ENCODE measurements at places on chromosomes 5 and 9.

- DNase-seq, result no peak
These were observed 49.5 kb downstream of the AGXT2 start for GRCh38 chr5:34998058-34998789.

- no peak for DNase-seq
These were observed 44.4 kb upstream of the ELOVL7 start for GRCh38 chr5:60888359-60889061.

DNA sequence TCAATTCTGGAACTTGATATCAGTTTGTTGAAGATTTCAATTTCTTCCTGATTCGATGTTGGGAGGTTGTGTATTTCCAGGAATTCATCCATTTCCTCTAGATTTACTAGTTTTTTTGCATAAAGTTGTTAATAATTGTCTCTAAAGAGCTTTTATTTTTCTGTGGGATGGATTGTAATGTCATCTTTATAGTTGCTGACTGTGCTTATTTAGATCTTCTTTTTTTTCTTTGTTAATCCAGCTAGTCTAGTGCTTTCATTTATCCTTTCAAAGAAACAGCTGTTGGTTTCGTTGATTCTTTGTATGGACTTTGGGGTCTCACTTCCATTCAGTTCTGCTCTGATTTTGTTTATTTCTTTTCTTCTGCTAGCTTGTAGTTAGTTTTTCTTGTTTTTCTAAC lies 302.0 kb upstream of the DMAC1 start:
- no peak for DNase-seq

GRCh38 chr5:89313044-89313443 lies 430.1 kb upstream of the MEF2C start:
- no peak for DNase-seq

DNA sequence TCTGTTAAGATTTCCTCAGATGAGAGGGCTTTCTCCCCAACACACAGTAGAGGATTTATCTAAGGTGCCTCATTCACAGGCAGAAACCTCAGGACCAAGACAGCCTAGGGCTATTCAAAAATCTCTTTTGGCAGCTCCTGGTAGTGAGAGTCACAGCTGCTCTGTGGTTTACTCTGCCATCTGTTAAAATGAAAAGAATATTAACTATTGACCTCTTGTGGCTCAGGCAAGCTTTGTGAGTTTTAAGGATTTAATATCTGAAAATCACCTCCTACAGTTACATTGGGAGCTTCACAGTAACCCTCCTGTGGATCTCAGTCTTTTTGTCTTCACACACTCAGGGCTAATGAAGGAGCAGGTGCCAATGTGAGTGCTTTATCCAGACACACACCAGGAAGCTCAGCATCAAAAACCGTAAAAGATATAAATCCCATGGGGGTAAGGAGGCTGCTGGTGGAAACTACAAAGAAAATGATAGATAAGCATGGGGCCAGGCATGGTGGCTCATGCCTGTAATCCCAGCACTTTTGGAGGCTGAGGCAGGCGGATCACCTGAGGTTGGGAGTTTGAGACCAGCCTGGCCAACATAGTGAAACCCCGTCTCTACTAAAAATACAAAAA lies 29.7 kb downstream of the PPP1R2B start:
- DNase-seq, result no peak

DNA sequence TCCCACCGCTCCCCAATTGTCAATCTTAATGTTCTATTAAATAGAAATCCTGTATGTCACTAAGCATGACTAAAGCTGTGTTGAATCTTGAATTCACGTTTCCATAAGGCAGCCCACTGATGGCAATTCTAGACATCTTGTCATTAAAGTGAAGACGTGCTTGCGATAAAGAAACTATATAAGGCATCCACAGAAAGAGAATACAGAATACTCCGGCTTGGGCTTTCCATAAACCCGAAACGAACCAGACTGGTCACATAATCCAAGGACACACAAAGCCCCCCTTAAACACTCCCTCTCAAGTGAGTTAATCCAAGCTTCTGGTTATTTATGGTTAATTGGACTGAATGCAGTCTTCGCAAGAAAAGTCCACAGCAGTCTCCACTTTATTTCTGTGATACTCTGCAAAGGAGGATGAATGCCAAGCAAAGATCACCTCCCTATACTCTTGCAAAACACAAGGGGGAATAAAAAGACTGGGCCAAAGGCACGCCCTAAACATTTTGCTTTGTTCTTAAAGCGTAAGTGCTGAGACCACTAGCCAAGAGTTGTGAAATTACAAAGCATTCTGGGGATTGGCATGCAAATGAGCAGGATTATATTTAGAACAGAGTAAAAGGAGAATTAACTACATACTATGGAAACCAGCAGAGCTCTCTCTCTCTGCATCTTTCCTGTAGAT lies 54.7 kb downstream of the DPYSL3 start:
- no peak for DNase-seq

DNA sequence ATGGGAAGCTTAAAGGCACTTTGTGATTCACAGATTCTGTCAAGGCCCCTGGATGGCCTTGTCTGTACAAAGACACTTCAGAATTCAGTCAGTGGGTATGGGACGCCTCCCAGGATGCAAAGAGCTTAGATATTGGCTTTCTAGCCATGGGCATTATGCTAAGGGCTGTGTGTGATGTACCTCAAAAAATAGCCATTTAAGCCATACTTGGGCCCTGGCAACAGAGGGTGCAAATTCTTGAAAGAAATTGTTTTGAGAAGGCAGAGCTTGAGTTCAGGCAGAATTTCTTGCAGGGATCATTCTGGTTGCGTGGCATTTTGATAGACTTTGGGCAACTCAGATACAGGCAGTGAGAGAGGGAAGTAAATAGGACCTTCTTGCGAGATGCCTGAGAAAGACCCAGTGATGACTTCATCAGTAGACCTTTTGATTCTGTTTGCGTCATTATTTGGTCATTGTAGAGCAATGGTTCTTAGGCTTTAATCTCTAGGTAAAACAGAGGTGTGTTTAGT lies 3.9 kb downstream of the CYFIP2 start:
- no peak for DNase-seq

DNA sequence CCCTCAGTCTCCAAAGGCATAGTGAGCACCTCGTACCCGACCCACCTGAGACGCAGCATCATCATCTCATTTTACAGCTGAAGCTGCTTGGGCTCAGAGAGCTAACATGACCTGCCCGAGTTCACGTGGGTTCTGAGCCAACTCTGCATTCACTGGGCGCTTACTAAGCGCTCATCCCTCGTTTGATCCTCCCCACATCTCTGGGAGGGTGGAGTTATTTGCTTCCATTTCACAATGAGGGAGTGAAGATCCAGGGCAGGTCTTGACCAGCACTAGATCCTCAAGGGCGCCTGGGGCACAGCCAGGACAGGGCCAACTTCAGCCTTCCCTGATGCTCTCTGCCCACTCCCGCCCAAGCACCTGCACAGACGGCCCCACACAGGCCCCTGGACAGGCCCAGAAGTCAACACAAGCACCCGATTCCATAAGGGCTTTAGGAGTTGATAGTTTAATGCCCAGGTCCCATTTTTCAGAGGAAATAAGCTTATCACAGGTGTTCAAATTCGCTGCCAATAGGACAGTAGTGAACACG lies 80.8 kb downstream of the HRH2 start:
- peak; percentile 29 for DNase-seq

GRCh38 chr9:135572233-135572632 lies 10.7 kb downstream of the PAEP start:
- no peak for DNase-seq

GRCh38 chr5:97635553-97635952 lies 452.5 kb upstream of the RIOK2 start:
- no peak for DNase-seq

GRCh38 chr9:114221706-114222465 lies 66.5 kb downstream of the COL27A1 start:
- DNase-seq, result no peak

DNA sequence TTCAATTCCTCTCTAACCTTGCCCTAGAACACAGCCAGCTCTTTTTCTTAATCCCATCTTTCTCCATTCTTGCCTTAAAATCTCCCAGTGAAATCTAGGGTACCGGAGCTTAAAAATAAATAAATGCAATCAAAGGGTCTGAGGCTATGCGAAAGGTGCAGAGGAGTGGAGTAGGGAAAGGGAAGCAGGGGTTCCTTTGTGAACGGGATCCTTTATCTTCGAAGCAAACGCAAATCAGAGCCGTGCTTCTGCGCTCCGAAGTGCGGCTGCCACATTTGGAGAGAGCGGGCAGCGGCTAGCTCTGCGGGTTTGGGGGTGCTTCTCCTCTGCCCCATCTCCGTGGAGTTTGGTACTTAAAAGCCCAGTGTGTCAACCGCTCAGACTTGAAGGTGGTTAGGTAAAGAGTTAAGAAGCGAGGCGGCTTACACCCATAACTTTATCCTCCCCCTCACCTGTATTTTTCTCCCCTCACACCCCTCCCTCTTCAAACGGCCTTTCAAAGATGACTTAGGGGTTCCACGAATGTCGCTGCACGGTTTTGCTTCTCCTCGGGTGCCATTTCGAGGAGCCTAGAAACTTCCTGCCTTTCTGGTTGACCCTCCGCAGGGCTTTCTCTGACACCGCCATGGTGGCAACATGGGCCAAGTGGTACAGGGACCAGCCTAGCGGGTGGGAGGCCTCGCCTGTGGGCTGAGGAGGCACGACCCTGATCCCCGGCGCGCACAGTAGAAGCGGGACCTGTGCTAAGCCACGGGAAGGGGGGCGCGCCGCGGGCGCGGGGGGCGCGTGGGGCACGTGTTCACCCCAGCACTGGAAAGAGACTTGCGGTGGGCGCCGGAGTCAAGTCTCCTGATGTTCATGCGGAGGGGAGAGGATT lies 31.7 kb upstream of the NFIB start:
- no peak for DNase-seq

DNA sequence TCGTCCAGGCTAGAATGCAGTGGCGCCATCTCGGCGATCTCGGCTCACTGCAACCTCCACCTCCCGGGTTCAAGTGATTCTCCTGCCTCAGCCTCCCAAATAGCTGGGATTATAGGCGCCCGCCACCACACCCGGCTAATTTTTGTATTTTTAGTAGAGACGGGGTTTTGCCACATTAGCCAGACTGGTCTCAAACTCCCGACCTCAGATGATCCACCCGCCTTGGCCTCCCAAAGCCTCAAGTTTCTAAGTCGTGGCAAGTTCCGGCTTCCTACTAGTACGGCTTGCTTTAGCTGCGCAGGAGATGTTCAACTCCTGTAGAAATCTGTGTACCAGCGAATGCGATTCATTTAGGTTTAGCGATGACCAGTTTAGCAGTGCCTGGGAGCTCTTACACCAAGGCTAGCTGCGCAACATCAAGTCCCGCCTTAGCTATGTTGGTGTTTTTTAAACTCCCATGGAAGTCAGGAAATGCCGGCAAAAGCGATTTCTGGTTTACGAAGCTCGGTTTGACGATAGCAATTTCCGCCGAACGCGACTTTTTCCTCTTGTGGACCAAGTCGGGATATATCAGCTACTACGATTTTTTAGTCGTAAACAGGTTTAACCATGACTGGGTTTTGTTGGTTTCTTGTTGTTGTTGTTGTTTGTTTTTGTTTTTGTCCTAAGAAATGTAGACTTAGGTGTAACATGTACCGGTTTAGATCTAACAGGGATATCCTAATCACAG lies 46.4 kb downstream of the ANXA2R start:
- no peak for DNase-seq

GRCh38 chr5:1051366-1051720 lies 42.7 kb downstream of the NKD2 start:
- no peak for DNase-seq

- DNase-seq, result no peak
These were observed 51.3 kb downstream of the PCSK5 start for GRCh38 chr9:75941577-75942311.

DNA sequence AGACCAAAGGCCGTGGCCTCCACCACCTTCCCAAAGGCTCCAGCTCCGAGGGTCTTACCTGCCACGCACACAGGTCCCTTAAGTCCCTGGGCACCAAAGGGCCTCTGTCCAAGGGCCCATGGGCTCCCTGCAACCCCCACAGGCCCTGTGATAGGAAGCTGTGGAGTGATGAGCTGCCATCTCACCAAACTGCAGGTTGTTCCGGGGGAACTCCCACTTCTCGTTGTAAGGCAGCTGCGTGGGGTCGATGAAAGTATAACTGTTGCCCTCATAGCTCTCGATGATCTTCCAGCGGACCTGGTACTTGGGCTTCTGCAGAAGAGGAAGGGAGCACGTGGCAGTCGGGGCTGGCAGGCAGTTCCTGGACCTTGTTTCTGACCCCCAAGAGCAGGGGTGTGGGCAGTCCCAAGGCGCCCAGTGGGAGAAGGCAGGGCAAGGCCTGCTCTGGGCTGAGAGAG lies 24.8 kb downstream of the CSF1R start:
- DNase-seq, result no peak

DNA sequence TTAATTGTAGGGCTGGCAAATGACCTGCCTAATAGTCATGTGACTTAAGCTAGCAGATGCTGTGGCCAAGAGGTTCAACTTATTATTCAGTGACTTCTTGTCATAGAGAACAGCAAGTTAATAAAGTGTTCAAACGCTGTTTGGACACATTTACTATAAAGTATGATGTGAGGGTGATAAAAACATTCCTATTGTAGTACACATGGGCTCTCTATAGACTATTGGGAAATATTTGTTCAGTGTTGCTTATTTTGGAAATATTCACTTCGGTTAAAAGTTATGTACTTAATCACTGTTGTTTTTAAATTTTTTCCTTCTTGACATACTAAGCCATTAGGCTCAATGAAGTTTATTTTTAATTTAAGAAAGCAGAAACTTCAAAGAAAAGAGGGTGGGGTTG lies 345.0 kb downstream of the NNT start:
- DNase-seq, result no peak

DNA sequence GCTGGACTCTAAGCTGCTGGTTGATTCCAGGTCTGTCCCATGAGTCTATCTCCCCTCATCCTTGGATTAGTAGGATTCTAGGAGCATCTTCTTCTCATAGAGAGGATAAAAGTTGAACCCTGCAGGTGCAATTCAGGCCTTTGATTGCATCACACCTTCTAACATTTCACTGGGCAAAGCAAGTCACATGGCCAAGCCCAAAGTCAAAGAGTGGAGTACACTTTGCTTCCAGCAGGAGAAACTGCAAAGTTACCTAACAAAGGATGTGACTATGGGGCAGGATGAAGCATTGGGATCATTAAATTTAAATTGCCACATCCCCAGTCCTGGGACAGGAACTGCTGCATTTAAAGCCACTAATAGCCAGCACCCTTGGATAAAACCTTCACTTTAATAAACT lies 51.0 kb upstream of the EGFLAM start:
- DNase-seq, result no peak

Data from coronary artery (tissue), 2 donors.